ENCODE measurements at places on chromosomes 7 and 10.
A peak's percentile ranks its signal among the peaks of the same experiment; 100 is the strongest.

DNA sequence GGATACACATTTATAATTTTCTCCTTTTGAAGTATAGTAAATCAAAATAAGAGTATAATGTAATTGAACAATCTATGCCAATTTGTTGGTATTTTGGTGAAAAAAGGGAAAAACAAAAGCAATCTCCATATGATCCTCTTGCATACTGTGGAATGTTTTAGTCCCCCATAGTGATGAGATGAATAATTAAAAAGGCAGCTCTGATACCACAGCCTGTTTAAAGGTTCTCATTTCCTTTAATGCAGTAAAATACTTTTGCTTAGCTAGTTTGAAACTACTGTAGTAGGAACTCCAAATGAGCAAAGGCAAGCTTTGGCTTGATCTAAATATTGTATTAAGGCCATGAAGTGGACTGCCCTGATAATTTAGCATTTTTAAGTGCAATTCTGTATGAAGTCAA is 77.6 kb downstream of the VTI1A start:
- H3K27me3 ChIP-seq = no peaks in the 10 kb centered on the region
- no peak for DNase-seq
- H3K4me1 ChIP-seq = peaks cover 12% of the 10 kb centered on the region
- H3K4me3 ChIP-seq = no peak overlapping the region

DNA sequence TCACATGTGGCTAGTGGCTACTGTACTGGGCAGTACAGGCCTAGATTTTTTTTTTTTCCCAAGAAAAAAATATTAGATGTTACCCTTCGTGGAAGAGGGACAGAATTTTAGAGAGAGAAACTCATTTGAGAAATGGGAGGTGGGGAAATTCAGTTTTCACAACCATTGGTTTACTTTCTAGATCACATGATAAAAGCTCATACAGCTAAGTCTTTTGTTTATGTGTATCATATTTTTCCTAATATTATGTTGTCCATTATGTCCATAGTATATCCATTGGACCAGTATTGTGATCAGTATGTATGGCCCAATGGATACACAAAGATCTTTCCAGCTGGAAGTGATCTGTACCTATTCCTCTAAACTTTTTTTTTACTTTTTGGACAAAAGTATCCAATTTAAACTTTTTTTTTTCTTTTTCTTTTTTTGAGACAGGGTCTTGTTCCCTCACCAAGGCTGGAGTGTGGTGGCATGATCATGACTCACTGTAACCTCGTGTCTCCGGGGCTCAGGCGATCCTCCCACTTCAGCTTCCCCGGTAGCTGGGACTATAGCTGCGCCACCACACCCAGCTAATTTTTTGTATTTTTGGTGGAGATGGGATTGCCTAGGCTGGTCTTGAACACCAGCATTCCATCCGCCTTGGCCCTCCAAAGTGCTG is 4.1 kb downstream of the CALU start:
- H3K36me3 ChIP-seq = peaks cover 11% of the 10 kb centered on the region
- peaks cover 8% of the 10 kb centered on the region for H3K4me1 ChIP-seq
- no peak overlapping the region for H3K4me3 ChIP-seq

DNA sequence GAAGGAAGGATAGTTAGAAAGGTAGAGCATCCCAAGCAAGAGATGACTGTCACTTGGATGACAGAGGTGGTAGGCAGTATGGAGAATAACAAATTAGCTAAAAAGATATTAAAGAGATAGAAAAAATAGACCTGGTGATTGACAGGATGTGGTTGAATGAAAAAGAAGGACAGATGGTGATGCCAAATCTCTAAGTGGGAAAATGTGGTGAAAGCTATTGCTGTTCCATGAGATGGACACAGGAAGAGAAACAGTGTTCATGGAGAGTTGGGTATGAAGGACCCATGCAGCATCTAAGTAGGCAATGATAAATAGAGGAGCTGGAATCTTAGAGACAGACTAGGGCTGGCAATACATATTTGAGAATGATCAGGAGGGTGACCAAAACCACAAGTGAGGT is 30.7 kb downstream of the FAM13C start:
- no peak for DNase-seq
- H3K27ac ChIP-seq = no peak overlapping the region
- no peak overlapping the region for H3K4me3 ChIP-seq
- peaks cover 40% of the 10 kb centered on the region for H3K4me1 ChIP-seq
- no peaks in the 10 kb centered on the region for H3K36me3 ChIP-seq

DNA sequence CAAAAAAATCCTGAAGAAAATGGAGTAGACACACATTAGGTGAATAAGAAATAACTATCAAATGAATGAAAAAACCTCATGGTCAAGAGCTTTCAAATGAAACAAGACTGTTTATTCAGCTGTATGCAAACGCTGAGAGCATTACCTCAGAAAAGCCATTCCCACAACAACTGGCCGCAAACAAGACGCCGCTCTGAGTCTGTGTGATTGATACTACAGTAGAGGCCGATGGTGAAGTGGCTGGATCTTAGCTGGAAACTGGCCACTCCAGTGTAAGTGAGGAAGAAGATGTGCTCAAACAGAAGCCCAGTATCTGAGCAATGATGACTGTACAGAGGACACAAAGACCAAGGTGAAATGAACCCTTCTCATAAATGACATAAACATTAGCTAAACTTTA is 252.4 kb upstream of the GHITM start:
- no peaks in the 10 kb centered on the region for H3K27me3 ChIP-seq
- H3K27ac ChIP-seq = no peak overlapping the region
- no peak overlapping the region for H3K4me3 ChIP-seq
- no peaks in the 10 kb centered on the region for H3K4me1 ChIP-seq

DNA sequence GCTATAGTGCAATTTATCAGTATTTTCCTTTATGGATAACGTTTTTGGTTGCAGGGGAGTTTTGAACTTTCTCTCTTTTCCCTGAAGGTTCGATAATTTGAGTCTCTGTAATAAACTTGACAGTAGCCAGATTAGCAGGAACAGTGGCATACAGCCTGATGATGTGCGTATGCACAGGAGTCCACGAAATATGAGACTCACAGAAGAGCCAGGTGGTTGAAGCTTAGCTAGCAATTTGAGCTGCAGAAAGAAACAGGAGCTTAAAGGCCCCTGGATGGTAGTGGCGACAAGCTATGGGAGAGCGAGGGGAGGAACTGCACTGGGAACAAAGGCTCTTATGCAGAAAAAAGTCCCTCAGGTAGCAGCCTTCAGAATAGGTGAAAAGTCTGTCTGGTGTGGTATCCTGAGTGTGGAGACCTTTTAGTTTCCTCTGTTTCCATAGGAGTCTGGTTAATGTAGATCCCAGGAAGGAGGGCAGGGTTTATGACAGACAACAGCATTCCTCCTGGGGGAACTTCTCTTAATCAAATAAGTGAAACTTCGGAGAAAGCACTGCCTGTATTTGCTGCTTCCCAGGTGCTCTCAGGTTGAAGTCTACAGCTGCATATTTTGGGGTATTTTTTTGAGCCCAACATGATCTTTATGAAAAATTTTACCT is 32.7 kb downstream of the FANK1 start:
- no peak for DNase-seq
- H3K4me1 ChIP-seq = no peaks in the 10 kb centered on the region
- H3K4me3 ChIP-seq = no peak overlapping the region
- no peak overlapping the region for H3K27ac ChIP-seq

- no peaks in the 10 kb centered on the region for H3K36me3 ChIP-seq
- H3K27ac ChIP-seq = no peak overlapping the region
- H3K4me3 ChIP-seq = no peak overlapping the region
- H3K4me1 ChIP-seq = no peaks in the 10 kb centered on the region
- no peak for DNase-seq
- no peaks in the 10 kb centered on the region for H3K27me3 ChIP-seq
Measured at GRCh38 chr7:37675749-37676148, 7.8 kb upstream of the GPR141 start.

- H3K27ac ChIP-seq = no peak overlapping the region
- H3K27me3 ChIP-seq = no peaks in the 10 kb centered on the region
- H3K4me1 ChIP-seq = no peaks in the 10 kb centered on the region
- no peaks in the 10 kb centered on the region for H3K36me3 ChIP-seq
Measured at GRCh38 chr7:24035366-24036032, 248.5 kb upstream of the NPY start.

DNA sequence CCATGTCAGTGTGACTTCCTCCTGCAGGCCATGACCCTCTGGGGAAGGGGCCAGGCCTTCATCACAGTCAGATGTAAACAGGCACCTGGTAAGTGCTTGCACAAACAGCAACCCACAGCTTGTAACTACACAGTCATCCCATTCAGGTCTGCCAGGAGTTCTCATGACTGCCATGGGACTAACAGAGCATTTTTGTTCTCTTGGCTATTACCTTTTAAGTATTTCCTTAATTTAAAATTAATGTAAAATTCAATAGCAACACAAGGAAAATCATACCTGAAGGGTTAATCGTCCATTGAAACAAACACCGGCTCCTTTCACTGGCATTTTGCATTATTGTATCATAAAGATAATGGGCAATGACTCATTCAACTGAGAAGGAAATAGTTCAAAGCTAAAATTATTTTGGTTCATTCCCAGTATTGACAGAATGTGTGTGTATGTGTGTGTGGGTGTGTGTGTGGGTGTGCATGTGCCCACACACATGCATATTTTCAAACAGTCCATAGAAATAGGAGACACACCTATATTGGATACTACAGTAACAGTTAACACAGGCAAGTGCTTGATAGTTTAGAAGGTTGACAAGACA is 307.9 kb downstream of the WDR11 start:
- H3K4me1 ChIP-seq = peaks cover 6% of the 10 kb centered on the region
- no peaks in the 10 kb centered on the region for H3K27me3 ChIP-seq
- no peak overlapping the region for H3K27ac ChIP-seq
- no peak overlapping the region for H3K4me3 ChIP-seq
- DNase-seq = no peak

GRCh38 chr7:23938937-23939552 is 229.0 kb downstream of the STK31 start:
- H3K27me3 ChIP-seq = no peaks in the 10 kb centered on the region
- no peak overlapping the region for H3K4me3 ChIP-seq
- DNase-seq = no peak
- no peak overlapping the region for H3K27ac ChIP-seq
- no peaks in the 10 kb centered on the region for H3K4me1 ChIP-seq

DNA sequence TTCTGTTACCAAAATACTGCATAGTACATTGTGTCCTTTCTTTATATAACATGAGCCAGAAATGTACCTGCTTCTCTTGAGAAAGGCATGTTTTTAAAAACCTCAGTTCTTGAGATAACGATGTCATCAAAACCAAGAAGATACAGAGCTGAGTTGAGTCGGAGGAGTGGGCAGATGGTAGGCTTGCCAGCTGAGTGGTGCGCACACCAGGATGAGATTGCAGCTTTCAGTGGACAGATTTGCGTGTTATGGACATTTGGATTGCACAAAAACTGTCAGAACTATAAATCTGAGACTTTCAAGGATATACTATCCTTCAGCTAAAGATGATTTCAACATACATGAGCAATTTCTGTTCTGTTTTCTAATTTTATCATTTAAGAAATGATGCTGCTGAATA is 25.0 kb downstream of the PRKAR2B start:
- H3K27ac ChIP-seq = no peak overlapping the region
- H3K4me1 ChIP-seq = no peaks in the 10 kb centered on the region
- H3K36me3 ChIP-seq = no peaks in the 10 kb centered on the region
- H3K27me3 ChIP-seq = no peaks in the 10 kb centered on the region
- H3K4me3 ChIP-seq = no peak overlapping the region
- no peak for DNase-seq

DNA sequence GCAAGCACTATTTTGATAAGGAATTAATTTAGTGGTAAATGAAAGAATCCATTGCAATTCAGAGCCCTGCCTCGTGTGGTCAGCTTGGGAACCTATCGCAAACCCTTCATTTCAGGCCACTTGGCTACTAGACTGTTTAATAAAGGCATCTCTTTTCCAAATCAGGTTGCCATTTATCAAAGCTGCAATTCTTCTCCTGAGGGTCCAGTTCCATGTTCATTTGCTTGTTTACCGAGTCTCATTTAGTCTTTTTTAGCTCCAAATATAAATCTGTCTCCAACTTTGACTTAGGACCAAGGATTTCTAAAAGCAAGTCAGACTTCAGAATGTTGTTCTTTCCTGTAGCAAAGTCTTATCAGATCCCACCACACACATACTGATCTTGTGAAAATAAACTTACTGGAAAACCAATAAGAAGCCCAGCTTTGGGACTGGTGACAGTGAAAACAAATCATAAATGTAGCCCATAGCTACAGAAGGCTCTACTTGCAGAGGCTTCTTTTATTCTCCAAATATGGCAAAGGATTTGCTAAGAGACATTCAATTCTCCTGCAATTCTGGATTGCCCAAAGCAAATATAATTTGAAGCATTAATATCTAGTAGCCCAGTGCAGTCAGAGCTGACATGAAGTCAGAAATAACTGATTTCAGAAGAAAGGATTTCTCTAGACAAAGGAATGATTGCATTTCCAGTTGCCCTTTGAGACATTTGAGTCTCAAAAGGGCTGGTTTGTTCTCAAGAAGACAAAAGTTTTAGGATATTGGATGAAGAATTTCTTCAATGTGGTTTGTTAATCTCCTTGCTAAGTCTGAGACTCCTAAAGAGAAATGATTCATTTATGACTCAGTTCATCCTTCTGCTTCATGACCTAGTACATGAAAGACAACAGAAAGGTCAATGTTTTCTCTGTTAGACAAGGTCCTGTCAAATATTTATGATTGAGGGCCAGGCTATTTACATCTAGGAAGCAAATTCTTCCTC is 28.0 kb downstream of the PPP1R3C start:
- peak overlapping the region; percentile 72 for H3K27ac ChIP-seq
- no peaks in the 10 kb centered on the region for H3K4me1 ChIP-seq
- no peaks in the 10 kb centered on the region for H3K36me3 ChIP-seq
- no peaks in the 10 kb centered on the region for H3K27me3 ChIP-seq

All from tibial artery (tissue), 4 donors.